GM18507 (cell line): ENCODE measurements at places on chromosomes 3 and 15.
A peak's percentile ranks its signal among the peaks of the same experiment; 100 is the strongest.

GRCh38 chr3:127408684-127409420 is 121.0 kb upstream of the PRR20G start:
- DNase-seq, result no peak

DNA sequence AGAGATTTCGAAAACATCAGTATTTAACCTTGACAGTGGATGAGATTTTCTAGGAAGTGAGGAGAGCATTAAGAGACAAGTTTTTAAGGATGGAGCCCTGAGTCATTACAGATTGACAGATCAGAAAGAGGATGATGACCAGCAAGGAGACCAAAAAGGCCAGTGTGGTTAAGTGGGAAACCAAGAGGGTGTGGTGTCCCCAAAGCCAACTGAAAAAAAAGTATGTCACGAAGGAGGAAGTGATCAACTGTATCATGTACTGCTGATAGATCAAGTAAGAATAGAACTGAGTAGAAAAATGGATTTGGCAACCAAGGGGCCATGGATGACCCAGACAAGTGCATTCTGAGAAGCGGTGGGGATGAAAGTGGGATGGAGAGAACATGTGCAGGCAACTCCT is 491.8 kb downstream of the FHIT start:
- no peak for DNase-seq

DNA sequence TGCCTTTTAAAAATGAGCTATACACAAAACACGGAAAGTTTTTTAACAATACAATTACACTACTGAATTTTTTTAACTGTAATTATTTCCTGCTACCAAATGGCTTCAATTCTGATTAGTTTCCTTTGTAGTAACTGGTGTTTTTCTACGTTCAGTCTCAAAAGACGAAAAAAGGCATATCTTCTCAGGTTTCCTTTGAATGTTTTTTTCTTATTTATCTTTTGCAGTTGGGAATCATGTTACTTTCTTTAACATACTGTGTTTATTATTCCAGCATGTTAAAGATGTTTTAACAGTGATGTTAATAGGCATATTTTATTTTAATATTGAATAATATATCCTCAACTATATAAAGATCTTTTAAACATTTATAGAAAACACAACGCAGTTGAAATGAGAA is 1055.5 kb downstream of the ROBO1 start:
- DNase-seq, result no peak

DNA sequence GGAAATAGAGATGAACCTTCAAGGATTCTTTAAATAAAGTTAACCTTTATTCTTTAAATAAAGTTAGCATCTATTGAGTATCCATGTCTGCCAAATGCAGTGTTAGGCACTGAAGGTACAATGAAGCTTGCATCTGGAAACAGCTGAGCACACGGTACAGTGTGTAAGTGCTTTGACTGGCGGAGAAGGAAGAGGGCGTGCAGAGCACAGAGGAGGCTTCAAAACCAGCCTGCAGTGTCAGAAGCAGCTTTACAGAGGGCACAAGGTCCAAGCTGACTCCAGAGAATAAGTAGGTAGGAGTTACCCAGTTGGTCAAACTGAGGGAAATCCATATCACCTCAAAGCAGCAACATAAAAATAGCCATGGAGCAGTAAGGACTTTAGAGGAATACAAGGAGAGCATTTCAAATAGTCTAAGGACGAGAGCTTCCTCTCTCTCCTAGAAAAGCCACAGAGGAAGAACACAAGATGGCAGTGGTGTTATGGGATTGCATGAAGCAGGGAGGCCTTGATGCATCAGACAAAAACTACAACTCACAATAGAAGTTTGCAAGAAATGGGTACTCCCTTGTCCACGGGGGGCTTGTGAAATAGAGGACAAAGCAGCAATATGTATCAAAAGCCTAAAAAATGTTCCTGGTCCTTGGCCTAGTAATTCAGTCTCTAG is 60.3 kb upstream of the PPP2R3A start:
- no peak for DNase-seq

- peak; percentile 76 for DNase-seq
Measured at GRCh38 chr3:184335661-184336546, 1.5 kb upstream of the FAM131A start.

DNA sequence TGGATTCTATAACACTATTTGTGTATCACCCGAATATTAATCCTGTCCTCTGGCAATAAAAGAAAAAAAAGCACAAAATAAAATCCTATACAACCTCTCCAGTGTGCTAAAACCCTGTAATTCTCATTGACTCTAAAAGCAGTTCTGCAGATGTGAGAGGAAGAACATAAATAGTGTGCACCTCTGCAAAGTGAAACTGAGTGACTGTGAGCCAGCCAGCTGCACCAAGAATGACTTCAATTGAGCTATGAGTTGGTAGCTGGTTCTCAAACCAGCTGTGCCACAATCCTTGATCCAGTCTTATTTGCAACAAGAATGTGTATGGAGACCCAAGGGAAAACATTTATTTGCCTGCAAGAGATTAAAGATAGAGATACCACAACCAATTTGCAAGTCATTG is 31.2 kb upstream of the COL8A1 start:
- no peak for DNase-seq

GRCh38 chr3:160287666-160288065 is 62.4 kb downstream of the C3orf80 start:
- DNase-seq, result no peak

GRCh38 chr3:134274571-134274970 is 23.9 kb upstream of the RYK start:
- DNase-seq, result no peak

DNA sequence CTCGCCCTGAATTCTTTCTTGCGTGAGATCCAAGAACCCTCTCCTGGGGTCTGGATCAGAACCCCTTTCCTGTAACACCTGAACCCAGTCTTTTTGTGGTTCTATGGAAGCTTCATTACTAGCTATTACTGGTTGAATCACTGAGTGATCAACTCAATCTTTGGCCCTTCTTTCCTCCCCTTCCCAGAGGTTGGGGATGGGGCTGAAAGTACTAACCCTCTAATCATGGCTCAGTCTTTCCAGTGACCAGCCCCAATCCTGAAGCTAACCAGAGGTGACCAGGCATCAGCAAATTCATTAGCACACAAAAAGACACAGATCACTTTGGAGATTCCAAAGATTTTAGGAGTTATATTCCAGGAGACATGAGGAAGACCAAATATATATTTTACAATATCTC is 39.5 kb downstream of the HERC1 start:
- DNase-seq, result no peak

DNA sequence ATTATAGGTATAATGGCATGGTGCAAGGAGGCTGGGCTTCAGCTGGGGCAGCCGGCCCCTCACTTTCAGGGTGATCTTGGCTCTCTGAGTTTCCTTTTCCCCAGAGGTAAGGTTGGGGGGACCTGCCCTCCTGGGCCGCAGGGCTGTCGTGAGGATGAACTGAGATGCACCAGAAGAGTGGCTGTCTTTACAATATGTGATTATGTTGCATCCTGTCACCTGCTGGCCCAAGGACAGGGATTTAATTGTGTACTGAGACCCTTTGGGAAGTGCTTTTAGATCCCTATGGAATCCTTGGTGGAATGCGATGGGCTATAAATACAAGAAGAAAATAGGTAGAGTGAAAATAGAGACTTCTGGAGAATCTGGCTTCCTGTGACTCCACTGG is 22.1 kb downstream of the ANAPC13 start:
- no peak for DNase-seq

- no peak for DNase-seq
Measured at GRCh38 chr15:88036154-88036839, 220.2 kb downstream of the NTRK3 start.

GRCh38 chr3:151303751-151304150 is 12.9 kb downstream of the GPR87 start:
- no peak for DNase-seq
